ENCODE measurements at places on chromosomes 1 and 21. TPM values are rescaled to one million over a fixed set of nuclear protein-coding genes. Genes with fewer than 3 reads are reported as not detected.

The KLF17 gene
- total RNA-seq = not detected

The CFAP126 gene
- total RNA-seq = not detected

The EPHA2 gene
- 14.2 TPM for total RNA-seq

The KLHDC9 gene
- total RNA-seq = not detected

The PFKFB2 gene
- 6.0 TPM for total RNA-seq

The DNM3 gene
- total RNA-seq = 0.99 TPM

The PKP1 gene
- total RNA-seq = not detected

The COL9A2 gene
- total RNA-seq = 0.85 TPM

The LCE3E gene
- not detected for total RNA-seq

The SLC26A9 gene
- not detected for total RNA-seq
